ENCODE measurements at places on chromosomes 1 and 21. TPM values are rescaled to one million over a fixed set of nuclear protein-coding genes. Genes with fewer than 3 reads are reported as not detected.

IFNGR2 gene
- 30.4 TPM for total RNA-seq

HENMT1 gene
- 1.3 TPM for total RNA-seq

DNA sequence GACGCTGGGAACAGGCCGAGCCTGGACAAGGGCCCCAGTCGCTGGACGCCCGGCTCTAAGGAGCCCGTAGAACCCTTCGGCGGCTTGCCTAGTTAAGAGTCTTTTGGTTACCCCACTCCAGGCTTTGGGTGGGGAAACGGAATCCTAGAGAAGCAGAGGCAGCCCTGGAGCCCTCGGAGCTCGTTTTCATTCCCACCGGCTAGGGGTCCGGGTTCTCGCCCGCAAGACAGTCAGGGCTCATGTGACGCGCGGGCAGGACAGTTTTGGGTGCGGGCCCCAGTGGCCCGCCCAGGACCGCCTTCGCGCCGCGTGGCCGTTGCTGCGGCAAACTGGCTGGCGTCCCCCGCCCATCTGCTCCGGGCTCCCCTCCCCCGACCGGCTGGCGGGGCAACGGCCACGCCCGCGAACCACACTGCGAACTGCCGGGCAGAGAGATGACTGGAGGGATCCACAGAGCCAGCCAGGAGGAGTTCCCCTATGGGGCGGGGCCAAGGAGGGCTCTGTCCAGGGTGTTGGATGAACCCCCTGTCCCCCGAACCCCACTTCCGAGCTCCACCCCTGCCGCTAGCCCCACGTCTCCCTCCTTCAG, 829 bp upstream of the HES2 start:
- H3K4me3 ChIP-seq = no peak overlapping the region
- peaks cover 48% of the 10 kb centered on the region for H3K4me1 ChIP-seq
- DNase-seq = no peak
- no peak overlapping the region for H3K27ac ChIP-seq
- H3K27me3 ChIP-seq = no peaks in the 10 kb centered on the region
- no peaks in the 10 kb centered on the region for H3K36me3 ChIP-seq

- DNase-seq = no peak
- H3K4me1 ChIP-seq = peaks cover 8% of the 10 kb centered on the region
- H3K4me3 ChIP-seq = no peak overlapping the region
- peaks cover 21% of the 10 kb centered on the region for H3K36me3 ChIP-seq
- H3K27ac ChIP-seq = no peak overlapping the region
Measured at GRCh38 chr1:19232524-19232846, 18.8 kb downstream of the EMC1 start.

DNA sequence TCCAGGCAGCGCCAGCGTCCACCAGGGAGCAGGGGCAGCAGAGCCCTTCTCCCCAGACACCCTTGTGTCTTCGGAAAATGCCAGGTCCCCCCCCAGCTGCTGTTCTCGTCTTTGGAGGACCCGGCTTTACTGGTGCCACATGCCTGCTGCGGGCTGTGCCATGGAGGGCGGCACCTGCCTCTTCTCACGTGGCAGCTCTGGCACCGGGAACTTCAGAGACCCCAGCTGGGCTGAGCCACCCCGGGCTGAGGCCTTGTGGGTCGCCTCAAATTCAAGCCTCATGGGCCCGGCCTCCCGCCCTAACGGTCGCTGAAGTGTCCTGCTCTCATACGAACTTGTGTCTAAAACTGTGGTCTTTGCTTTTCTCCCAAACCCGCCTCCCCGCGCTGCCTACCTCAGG, 27.0 kb upstream of the C1orf159 start:
- H3K27ac ChIP-seq = no peak overlapping the region
- no peak overlapping the region for H3K4me3 ChIP-seq
- no peaks in the 10 kb centered on the region for H3K27me3 ChIP-seq
- no peaks in the 10 kb centered on the region for H3K36me3 ChIP-seq
- no peaks in the 10 kb centered on the region for H3K4me1 ChIP-seq

GRCh38 chr1:48356901-48357300, 115.1 kb downstream of the SPATA6 start:
- DNase-seq = no peak
- no peak overlapping the region for H3K4me3 ChIP-seq
- no peaks in the 10 kb centered on the region for H3K4me1 ChIP-seq
- H3K27ac ChIP-seq = no peak overlapping the region

DNA sequence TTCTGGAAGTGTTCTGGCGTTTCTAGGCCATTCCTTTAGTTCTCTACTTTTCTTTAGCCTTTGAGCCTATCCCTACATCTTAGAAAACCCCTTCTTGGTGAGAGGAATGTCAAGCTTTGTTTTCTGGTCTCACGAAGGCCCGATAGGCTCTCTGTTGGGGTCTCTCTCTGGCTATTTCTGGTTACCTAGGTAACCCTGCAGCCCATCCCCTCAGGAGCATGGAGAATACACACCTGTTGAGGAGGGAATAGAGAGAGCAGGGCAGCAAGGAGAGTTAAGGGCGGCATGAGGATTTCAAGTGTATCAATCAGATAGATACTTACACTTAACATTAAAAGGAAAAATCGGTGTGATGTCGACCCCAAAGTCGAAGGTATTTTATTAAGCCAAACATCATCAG, 45.7 kb downstream of the LRRC8D start:
- H3K27me3 ChIP-seq = no peaks in the 10 kb centered on the region
- no peaks in the 10 kb centered on the region for H3K36me3 ChIP-seq
- peaks cover 28% of the 10 kb centered on the region for H3K4me1 ChIP-seq
- H3K4me3 ChIP-seq = no peak overlapping the region
